ENCODE measurements at places on chromosomes 7 and 10.

DNA sequence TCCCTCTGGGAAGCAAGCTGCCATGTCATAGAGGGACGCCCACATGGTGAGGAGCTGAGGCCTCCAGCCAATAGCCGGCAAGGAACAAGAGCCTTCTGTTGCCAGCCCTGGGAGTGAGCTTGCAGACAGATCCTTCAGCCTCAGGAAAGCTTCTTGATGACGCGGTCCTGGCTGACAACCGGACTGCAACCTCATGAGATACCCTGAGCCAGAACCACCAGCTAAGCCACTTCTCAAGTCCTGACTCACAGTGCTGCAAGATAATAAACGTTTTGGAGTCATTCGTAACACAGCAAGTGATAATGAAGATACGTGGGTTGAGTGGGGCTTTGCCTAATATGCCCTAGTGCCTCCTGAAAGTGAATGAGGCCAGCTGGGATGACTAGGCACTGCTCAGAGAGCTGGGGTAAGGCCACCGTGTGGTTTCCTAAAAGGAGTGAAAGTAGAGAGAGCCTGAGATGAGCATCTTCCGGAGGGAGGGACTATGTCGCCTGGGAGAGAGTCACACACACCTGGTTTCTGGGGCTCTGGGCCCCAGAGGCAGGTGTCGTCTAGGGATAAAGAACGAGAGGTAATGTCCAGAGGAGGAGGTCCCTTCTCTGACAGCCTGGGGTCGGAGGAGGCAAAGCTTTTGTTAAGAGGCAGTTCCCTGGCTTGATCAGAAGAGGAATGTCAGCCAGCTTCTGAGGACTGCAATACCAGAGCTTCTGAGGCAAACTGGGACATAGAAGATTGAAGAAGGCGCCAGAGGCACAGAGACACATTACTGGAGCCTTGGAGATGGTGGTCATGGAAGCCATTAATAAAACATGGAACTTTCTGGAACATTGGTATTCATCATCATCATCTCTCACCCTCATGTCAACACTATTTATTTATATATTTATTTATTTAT, 53.6 kb downstream of the PYROXD2 start:
- no peak for DNase-seq

- no peak for DNase-seq
These were observed 281.1 kb downstream of the CDK14 start for GRCh38 chr7:90877201-90877600.

DNA sequence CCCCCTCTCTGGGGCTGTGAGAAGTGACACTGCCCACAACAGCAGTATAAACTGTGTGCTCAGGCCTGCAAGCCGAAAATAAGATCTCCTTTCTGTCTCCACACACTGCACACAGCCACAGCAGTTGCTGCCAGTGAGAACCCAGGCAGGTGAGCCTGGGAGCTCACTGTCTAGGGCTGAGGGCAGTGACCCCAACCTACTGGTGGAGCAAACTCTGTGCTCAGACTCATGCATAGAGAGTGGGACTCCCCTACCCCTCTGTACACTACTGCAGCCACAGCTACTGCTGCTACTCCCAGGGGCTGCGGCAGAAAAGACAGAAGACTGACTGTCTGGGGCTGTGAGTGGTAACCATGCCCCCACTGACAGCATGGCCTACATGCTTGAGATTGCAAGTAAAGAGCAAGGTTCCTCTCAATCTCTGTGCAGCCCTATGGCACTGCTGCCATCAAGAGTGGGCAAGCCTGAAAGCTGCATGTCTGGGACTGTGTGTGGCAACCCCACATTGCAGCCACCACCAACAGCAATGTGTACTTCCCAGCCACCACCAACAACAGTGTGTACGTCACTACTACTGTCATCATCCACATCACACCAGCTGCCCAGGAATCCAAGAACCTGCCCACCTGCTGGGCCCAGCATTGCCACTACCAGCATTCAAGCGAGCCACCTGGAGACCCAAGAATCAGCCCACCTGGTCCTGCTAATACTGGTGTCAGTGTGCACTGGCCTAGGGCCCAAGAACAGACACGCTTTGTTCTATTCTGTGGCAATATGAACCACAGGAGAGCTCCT, 226.1 kb downstream of the XPNPEP1 start:
- DNase-seq: no peak

DNA sequence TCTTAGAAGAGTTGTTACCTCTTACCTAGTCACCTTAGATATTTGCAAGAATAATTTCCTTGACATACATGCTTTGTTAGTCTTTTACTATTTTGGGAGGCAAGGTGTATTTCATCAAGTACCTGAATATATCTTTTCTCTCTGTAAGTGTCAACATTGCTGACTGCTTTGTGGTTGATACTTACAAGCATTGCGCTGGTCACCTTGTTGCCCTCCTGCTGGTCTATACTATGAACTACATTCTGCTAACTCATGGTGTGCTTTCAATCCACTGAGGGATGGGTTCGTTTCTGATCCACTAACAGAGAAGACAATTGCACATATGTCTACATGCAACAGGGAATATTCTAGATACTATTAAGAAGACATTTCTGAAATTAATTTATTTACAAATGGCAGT, 837.8 kb upstream of the COBL start:
- no peak for DNase-seq

DNA sequence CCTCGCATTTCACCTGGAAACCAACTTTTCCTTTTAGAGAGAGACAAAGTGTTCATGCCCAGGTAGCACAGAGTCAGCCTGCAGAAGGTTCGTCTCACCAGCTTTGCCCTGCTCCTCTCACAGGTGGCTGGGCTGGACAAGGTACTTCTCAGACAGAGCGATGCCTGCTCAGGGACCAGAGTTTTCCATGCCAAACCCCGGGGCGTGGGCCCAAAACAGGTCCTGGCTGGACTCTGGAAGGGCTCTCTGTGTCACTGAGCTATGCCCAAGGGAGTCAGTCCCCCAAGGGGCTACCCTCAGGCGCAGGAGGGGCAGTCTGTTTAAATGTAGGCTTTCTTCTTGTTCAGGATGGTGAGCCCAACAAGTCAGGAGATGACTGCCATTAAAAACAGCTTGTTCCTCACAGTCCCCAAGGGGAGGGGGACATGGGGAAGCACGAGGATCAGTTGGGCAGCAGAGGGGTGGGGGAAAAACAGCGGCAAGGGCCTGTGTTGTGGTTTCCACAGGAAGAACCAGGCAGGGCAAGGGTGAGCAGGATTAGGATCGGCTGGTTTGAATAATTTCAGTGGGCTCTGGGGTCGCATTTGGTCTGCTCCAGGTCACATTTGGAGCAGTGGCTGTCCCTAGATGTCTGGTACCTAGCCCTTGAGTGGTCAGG, 55.5 kb upstream of the FIGNL1 start:
- DNase-seq: no peak

GRCh38 chr7:50865450-50865849, 82.8 kb upstream of the GRB10 start:
- DNase-seq: no peak

- no peak for DNase-seq
These were observed 35.4 kb downstream of the CCDC3 start for GRCh38 chr10:12966067-12966466.

DNA sequence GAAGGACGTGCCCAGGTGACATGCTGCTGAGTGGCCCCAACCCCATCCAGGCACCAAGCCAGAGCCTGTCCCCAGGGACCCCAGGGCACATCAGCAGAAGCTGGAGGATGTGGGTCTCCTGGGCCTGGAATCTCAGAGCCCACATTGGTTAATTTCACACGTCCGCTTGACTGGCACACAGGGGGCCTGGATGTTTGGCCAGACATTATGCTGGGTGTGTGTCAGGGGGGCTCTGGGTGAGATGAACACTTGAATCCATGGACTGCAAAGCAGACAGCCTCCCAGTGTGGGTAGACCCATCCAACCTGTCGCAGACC, 79.1 kb upstream of the RET start:
- no peak for DNase-seq

GRCh38 chr10:13717936-13718772, 131.4 kb downstream of the PRPF18 start:
- DNase-seq: peak; percentile 15

DNA sequence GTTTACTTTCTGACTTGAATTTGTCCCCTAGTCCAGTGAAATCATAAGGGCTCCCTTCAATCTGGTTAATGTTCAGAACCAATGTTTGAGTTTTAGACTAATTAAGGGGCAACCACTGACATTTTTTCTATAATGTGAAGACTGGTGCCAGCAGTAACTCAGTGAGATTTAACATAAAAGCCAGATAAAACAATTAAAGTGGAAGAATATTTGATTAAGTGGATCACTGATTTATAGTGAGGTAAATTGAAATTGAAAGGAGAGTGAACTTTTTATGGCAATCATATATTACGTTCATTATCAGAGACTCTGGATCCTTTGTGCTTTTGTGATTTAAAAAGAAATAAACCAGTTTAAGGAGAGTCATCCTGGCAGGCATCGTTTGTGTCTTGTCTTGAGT, 246.8 kb downstream of the GATA3 start:
- DNase-seq: no peak

- no peak for DNase-seq
These were observed 648.8 kb downstream of the NXPH1 start for GRCh38 chr7:9082203-9082602.

DNA sequence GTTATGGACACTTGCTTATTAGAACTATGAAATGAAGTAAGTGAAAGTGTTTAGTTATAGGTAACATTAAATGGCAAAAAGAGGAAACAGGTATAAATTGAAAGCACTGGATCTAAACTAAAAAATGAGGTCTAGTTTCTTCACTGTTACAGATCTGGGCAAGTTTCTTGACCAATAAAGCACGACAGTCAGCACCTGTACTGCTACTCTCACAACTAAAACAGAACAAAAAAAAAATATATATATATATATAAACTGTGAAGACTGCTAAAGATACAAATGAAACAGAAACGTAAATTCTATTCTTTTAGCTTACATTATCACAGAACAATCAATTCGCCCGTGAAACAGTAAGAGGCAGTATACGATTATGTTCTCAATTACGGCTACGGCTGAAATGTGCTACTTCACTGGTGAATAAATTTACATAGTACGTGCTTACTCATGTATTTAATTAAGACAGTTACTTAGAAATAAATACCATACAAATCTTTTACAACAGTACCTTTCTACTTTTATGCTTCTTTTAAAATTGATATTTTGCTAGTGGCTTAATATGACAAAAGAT, 4.2 kb downstream of the AHR start:
- no peak for DNase-seq

GRCh38 chr7:131608116-131608500, 51.7 kb upstream of the PODXL start:
- no peak for DNase-seq

GRCh38 chr10:63711867-63712716, 190.9 kb downstream of the REEP3 start:
- DNase-seq: no peak

- DNase-seq: no peak
These were observed 23.0 kb upstream of the ING3 start for GRCh38 chr7:120927454-120928103.

DNA sequence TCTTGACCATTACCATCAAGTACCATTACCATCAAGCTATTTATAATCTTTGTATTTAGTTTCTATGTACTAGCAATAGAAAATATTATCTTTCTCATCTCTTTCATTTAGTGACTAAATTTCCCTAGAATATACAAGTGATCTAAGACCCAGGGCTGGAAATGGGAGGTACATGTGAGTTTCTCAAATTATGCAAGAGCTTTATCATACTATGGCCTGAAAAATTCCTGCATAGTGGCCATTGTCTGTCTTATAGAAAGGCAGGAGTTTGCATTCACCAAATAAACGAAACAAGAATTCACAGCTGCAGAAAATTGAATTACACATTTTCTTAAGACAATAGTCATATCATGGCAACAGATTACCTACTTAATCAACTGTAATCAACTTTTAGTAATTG, 50.7 kb upstream of the HDAC9 start:
- DNase-seq: no peak

DNA sequence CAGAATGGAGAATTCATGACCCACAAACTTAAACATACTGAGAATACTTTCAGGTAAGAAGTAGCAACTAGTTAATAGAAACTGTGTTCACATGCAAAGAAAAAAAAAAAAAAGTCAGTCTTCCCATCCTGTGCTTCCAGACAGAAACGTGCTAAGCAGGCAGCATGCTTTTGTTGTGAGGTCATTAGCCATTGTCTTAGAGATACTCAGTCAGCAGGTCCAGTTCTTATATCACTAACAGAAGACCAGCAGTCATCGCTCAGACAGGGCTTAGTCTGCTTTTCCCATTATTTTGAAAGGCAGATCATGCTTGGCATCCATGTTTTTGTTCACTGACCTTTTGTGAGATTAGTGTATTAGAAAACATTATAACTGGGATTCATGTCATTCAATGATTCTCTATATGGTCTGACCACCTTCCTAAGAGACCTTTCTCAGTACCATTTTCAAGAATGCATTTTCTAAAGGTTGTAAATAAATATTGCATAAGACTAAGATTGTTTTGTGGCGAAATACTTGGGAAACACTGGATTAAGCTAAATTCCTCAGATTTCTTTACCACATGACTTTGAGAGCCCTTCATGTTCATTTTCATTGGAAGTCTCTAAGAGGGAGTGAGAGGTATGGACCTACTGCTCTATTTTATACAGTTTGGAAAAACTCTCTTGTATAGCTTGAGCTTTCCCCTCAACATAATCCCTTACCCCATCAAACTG, 45.0 kb upstream of the AGBL3 start:
- no peak for DNase-seq

DNA sequence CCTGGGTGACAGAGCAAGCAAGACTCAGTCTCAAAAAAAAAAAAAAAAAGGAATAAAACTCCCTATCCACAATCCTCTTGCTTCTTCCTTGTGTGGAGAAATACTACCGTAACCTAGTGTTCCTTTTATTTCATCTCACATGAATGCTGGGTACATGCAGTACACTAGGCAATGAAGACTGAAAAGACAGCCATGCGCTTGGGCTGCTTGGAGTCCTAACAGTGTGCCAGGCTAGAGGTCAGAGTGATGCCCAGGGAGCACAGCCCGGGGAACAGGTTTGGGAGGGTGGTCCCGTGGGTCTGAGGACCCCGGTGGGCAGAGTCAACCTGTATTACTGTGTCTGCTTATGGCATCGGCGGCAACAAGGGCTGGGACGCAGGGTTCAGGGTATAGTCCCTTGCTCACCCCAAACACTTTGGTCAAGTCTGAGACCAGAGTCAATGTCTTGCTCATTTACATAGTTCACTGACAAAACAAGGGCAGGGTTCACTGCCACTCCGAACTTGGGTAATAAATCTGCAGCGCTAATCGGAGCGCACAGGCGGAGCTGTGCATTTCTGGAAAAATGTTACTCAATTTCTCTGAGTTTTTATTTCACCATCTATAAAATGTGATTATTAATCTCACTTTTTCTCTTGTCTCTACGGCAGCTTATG, 118.0 kb downstream of the CLEC2L start:
- no peak for DNase-seq

DNA sequence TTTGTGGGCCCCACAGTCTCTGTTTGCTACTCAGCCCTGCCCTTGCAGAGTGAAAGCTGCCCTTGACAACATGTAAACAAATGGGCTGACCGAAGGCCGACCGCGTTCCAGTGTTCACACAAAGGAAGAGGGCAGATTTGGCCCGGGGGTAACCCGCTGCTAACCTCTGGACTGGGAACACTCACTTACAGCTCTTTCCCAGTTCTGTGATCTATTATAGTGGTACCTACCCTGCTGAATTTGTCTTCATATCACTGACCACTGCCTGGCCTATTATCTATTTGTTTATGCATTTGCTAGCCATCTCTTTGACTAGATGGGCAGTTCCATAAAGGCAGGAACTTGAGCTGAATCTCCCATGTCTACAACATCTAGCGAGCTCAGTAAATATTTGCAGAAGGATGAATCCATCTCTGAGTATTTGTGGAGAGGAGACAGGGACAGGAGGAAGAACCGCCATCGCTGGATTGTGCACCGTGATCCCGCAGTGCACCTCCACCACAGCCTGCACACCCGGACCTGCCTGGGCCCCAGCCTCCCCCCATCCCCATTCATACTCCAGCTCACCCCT, 15.2 kb downstream of the SLC29A3 start:
- DNase-seq: no peak
